ENCODE measurements at places on chromosomes 5 and 9. TPM values are rescaled to one million over a fixed set of nuclear protein-coding genes. Genes with fewer than 3 reads are reported as not detected.

RNF183 gene
- total RNA-seq, result 0.69 TPM

PCDHGB3 gene
- 0.19 TPM for total RNA-seq

SPINK13 gene
- not detected for total RNA-seq

FOXD4L3 gene
- not detected for total RNA-seq

TEK gene
- not detected for total RNA-seq

BHMT2 gene
- not detected for total RNA-seq

GPR151 gene
- total RNA-seq, result not detected

ARL14EPL gene
- total RNA-seq, result not detected

ELAVL2 gene
- not detected for total RNA-seq

ASS1 gene
- total RNA-seq, result 58.4 TPM

- no peak for DNase-seq
- H3K4me3 ChIP-seq, result no peak overlapping the region
- H3K27ac ChIP-seq, result peak overlapping the region; percentile 43
- no peaks in the 10 kb centered on the region for H3K27me3 ChIP-seq
These were observed 27.0 kb downstream of the SUB1 start for GRCh38 chr5:32612134-32612888.

- DNase-seq, result no peak
- no peak overlapping the region for H3K4me3 ChIP-seq
- peaks cover 7% of the 10 kb centered on the region for H3K36me3 ChIP-seq
- H3K27me3 ChIP-seq, result no peaks in the 10 kb centered on the region
- no peak overlapping the region for H3K27ac ChIP-seq
These were observed 89.6 kb upstream of the CEP78 start for GRCh38 chr9:78146241-78146640.

- no peak overlapping the region for H3K4me3 ChIP-seq
- H3K36me3 ChIP-seq, result no peaks in the 10 kb centered on the region
- DNase-seq, result no peak
- H3K27me3 ChIP-seq, result no peaks in the 10 kb centered on the region
- H3K27ac ChIP-seq, result no peak overlapping the region
These were observed 16.7 kb upstream of the UBQLN1 start for GRCh38 chr9:83724436-83724835.

- peaks cover 7% of the 10 kb centered on the region for H3K4me1 ChIP-seq
- H3K36me3 ChIP-seq, result no peaks in the 10 kb centered on the region
- no peak overlapping the region for H3K27ac ChIP-seq
These were observed 173.8 kb downstream of the COL23A1 start for GRCh38 chr5:178416206-178416882.

DNA sequence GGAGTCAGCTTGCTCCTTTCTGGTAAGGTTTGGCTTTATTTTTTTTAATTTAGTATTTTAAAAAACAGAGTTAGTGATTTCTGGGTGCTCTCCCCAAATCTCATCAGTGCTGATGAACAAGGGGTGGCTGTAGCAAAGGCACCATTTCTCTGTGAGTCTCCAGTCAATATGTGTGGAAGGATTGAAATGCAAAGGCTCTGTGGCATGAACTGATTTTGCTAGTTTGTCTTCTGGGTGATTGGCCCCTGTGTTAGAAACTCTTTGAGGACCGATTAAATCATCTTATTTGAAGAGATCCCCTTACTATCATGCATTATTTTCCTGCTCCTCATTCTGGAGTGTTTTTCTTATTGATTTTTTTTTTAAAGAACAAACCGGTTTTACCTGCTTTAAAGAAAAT lies 596 bp downstream of the TEK start:
- DNase-seq, result no peak
- H3K27me3 ChIP-seq, result no peaks in the 10 kb centered on the region
- H3K36me3 ChIP-seq, result no peaks in the 10 kb centered on the region
- no peak overlapping the region for H3K27ac ChIP-seq
- H3K4me3 ChIP-seq, result no peak overlapping the region

DNA sequence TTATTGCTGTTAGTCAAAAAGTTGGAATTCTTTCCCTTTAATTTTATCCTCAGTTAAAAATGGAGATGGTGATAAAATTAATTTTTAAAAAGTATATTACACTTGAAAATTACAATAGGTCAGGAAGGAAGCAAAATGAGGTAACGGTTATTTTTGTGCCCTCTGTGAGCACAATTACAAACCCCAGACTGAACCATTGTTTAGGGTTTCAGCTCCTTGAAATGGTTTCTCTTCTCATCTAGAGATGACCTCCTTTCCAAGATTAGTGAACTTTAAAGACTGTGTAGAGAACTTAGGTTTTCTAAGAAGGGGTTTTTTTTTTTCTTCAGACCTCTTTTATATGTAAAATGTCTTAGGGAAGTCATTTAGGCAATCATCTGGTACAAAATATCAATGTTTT lies 126.2 kb upstream of the CHD1 start:
- no peak for DNase-seq
- H3K4me3 ChIP-seq, result no peak overlapping the region

DNA sequence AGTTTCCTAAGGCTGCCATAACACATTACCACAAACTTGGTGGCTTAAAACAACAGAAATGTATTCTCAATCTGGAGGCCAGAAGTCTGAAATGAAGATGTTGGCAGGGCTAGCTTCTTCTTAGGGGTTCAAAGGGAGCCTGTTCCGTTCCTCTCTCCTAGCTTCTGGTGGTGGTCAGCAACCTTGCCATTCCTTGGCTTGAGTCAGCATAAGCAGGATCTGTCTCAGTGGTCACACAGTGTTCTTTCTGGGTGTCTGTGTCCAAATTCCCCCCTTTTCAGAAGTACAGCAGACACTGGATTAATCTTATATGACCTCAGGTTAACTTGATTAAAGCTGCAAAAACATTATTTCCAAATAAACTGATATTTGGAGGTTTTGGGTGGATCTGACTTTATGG lies 2.1 kb upstream of the OSMR start:
- DNase-seq, result no peak
- H3K4me3 ChIP-seq, result no peak overlapping the region
- H3K4me1 ChIP-seq, result peaks cover 6% of the 10 kb centered on the region
- H3K27me3 ChIP-seq, result peaks cover 55% of the 10 kb centered on the region
- no peaks in the 10 kb centered on the region for H3K36me3 ChIP-seq
- no peak overlapping the region for H3K27ac ChIP-seq

DNA sequence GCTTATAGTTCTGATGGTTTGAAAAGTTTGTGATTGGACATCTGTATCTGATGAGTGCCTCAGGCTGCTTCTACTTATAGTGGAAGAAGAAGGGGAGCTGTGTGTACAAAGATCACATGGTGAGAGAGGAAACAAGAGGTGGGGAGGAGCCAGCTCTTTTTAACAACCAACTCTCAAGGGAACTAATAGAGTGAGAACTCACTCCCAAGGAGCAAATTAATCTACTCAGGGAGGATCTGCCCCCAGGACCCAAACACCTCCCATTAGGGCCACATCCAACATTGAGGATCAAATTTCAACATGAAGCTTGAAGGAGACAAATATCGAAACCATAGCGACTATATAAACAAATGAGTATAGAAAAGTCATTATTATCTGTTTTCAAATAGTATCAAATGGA lies 64.7 kb upstream of the PRLR start:
- H3K4me1 ChIP-seq, result no peaks in the 10 kb centered on the region
- DNase-seq, result no peak
- H3K27me3 ChIP-seq, result peaks cover 6% of the 10 kb centered on the region
- no peak overlapping the region for H3K4me3 ChIP-seq
- peaks cover 4% of the 10 kb centered on the region for H3K36me3 ChIP-seq

DNA sequence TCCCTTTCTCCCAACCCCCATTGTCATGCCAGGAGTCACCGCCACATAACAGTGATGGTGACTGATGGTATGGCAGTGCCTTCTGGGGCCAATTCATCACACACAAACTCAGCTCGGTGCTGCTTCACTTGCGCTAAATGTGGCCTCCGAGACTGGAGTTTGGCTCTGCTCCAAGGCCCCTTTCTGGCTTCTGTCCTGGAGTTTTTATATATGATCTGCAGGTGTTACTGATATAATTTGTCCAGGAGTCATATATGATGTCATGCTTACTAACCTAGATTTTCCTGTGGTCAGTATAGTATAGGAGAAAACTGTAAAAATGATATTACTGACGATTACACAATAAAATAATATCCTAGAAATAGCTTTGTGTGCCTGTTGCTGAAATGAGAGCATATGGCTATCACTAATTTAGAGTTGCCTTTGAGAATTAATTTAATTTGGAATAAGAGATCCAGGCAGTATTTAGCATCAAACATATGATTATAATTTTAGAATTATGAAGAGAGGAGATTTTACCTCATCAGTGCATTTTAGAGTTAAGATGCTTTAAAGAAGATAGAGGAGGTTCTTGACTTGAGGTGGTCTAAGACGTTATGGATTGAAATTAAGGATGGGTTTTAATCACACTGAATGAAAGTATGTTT lies 334.1 kb upstream of the CD180 start:
- H3K4me1 ChIP-seq, result no peaks in the 10 kb centered on the region
- H3K4me3 ChIP-seq, result no peak overlapping the region
- H3K36me3 ChIP-seq, result peaks cover 1% of the 10 kb centered on the region
- no peak for DNase-seq

DNA sequence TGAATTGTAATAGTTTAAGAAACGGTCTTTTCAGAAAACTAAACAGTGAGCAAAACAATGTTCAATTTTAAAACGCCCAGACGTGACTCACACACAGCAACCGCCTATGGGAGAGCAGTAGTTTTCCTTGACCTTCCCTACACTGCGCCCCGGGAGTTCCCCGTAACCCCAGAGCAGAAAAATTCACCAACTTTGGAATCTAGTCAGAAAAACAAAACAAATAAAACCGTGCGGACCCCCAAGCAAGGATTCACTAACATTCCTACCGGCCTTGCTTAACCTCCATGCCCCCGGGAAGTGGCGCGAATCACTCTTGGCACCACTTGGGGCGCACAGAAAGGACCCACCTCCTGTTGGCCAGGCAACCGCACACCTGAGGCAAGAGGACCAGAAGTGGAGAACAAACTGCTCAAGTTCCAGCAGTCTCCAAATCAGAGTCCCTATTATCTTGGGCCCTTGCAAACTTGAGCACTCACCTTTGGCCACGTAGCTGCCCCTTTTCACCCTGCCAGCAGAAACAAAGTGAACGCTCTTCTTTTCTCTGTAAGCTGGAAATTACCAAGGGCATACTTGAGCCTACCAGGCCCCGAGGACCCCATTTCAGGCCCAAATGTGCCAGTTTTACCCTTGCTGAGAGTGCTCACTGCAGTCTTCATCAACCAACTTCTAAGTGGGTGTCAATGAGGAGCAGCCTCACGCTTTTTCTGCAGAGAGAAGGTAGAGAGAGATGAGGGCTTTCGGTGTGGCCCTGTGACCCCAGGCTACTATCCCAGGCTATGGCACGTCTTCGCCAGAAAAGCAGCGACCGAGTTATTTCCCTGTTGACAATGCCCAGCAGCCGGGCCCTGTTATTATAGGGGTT lies 189.7 kb downstream of the MEF2C start:
- H3K36me3 ChIP-seq, result peaks cover 2% of the 10 kb centered on the region
- H3K4me1 ChIP-seq, result peaks cover 23% of the 10 kb centered on the region
- H3K27me3 ChIP-seq, result peaks cover 90% of the 10 kb centered on the region
- DNase-seq, result no peak
- peak overlapping the region; percentile 22 for H3K4me3 ChIP-seq

DNA sequence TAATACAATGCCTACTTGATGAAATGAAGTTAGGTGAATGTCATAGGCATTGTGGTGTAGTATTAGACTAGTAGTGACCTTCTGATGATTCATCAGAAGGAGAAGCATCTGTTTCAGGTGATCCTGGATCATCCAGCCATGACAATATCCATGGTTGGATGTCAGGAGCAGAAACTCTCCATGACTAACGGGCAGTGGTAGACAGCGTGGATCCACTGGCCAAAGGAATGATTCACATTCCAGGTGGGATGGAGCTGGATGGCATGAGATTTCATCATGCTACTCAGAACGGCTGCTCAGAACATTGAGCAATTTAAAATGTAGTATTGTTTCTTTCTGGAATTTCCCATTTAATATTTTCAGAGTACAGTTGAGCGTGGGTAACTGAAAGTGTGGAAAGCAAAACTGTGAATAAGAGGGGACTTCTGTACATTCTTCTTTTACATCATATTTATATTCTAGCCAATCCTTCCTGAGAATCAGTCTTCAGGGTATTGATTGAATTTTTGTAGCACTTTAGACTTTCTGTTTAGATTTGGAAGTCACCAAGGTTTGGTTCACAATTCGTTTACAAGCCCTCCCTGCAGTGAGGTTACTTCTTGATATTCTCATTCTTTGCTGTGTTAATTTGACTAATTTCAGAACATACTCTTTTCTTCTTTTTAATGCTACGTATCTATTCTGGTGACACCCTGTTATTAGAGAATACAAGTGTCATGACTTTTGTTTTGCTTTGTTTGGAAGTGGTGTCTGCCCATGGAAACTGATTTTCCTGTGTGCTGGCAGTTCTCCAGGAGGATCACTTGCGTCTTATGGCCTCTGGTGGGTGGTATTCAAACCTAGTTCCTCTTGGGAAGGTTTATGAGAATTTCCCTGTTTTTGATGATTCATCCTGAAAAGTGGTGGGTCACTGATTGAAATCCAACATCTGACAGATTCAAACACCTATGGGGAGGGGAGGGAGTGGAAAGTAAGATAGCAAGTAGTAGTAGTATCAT lies 12.2 kb upstream of the CLINT1 start:
- H3K27ac ChIP-seq, result peak overlapping the region; percentile 35
- H3K4me1 ChIP-seq, result peaks cover 18% of the 10 kb centered on the region
- no peaks in the 10 kb centered on the region for H3K27me3 ChIP-seq
- DNase-seq, result no peak

- no peaks in the 10 kb centered on the region for H3K36me3 ChIP-seq
- no peaks in the 10 kb centered on the region for H3K27me3 ChIP-seq
- H3K4me1 ChIP-seq, result no peaks in the 10 kb centered on the region
These were observed 114.3 kb upstream of the EPB41L4A start for GRCh38 chr5:112533362-112533761.

DNA sequence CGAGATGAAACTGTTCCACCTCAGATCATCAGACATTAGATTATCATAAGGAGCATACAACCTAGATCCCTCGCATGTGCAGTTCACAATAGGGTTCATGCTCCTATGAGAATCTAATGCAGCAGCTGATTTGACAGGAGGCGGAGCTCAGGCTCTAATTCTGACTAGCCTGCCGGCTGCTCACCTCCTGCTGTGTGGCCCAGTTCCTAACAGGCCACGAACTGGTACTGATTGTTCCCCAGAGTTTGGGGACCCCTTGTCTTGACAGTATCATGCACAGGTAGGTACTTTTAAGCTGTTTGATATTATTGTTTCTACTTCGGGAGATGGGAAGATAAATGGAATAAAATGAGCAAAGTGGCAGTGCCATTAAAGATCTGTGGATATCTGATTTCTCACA lies 66.9 kb downstream of the ZCCHC7 start:
- DNase-seq, result no peak
- H3K27ac ChIP-seq, result peak overlapping the region; percentile 88
- peaks cover 32% of the 10 kb centered on the region for H3K4me1 ChIP-seq
- no peaks in the 10 kb centered on the region for H3K36me3 ChIP-seq

DNA sequence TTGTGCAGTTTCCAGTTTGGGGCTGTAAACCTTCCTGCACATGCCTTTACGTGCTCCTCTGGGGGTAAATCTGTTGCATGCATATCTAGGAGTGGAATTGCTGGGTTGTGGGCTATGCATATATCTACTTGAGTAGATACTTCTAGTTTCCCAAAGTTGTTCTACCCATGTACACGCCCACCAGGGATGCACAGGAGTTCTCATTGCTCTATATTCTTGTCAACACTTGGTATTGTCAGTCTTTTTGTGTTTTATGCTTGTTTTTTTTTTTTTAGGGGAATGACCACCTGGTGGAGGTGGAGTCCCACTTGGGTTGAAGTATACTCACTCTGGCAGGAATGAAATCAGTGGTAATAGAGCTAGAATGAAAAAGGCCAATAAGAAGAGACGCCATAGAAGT lies 23.0 kb downstream of the FOXE1 start:
- no peaks in the 10 kb centered on the region for H3K27me3 ChIP-seq
- no peaks in the 10 kb centered on the region for H3K4me1 ChIP-seq
- H3K4me3 ChIP-seq, result no peak overlapping the region
- H3K36me3 ChIP-seq, result no peaks in the 10 kb centered on the region
